NCI-H446 (cell line): ENCODE measurements at places on chromosomes 7 and 10.

GRCh38 chr7:4174884-4175283 is 507.2 kb upstream of the FOXK1 start:
- no peak for DNase-seq

DNA sequence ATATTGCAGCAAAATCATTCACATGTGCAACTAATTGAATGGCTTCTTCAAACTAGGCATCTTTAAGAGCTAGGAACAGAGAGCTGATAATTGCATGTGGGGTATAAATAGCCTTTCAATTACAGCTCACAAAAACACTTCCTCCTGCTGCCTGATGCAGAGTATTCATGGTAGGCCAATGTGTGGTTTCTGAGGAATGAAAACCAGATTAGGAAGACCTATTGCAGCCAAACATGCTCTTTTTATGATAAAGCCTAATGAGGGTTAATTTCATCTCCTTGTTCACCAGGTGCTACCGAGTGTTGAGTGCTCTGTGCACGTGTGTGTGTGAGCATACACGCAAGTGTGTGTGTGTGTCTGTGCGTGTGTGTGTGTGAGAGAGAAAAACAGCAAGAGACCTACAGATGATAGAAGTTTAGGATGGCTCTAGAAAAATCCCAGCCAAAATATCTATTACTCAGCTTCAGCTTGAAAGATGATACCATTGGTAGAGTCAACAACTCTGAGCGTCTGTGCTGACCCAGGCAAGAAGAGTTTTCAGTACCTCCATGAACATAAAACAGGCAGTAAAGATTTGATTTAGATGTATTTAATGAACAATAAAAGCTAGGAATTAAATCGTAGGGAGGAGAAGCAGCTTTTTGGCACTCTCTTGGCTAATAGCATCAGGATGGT is 448.5 kb upstream of the ANKRD30A start:
- DNase-seq = no peak

DNA sequence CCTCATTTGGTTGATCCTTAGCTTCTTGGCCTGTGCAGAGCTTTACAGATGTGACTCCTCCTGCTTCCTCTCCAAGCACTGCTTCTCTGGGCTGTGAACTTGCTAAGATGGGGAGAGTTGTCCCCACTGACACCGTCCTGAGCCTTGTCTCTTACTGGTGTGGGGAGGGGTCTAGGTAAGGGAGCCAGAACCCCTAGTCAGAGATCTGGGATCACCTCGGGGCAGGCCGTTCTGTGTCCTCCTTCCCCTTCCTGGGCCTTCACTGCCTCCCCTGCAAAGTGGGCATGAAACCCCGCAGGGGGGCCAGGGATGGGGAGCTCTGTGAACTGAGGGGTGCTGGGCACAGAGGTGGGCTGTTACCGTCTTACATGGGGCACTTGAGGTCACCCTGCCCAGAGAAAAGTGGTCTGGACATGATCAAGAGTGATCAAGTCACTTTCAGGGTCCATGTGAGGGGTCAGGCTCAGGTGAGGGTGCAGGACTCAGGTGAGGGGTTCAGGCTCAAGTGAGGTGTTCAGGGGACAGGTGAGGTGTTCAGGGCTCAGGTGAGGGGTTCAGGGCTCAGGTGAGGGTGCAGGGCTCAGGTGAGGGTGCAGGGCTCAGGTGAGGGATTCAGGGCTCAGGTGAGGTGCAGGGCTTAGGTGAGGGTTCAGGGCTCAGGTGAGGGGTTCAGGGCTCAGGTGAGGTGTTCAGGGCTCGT is 86.2 kb downstream of the ADCY1 start:
- DNase-seq = no peak

DNA sequence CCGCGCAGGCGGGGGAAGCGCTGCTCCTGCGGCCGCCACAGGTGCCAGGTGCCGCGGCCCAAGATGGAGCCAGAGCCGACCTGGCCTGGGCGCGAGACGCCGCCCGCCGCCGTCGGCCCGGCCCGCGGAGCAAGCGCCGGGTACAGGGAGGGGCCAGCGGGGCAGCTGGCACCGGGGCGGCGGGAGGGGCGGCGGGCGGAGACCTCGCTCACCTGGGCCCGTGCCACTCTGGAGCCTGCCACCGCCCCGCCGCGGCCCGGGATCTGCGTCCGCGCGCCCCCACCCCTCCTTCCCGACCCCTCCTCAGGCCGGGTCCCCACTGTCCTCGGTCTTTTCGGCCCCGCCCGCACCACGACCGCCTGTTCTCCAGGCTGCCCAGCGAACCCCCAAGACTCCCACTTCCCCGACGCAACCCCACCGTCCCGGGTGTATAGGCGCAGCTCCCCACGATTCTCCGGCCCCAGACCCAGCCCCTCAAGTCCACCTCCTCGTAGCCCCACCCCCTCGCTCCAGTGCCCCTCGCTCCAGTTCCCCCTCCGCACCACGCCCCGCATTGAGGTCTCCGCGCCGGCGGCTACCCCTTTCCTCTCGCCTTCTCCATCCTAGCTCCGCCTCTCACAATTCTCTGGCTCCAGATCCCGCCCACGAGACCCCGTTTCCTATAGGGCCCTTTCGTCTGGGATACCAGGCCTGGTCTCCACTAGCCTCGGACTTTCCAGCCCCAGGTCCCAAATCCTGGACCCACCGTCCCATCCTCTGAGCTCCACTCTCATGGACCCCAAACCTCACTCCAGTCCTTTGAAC is at the start of gene GPRIN2:
TSS of gene GPRIN2 (minus strand) at position 144 of the 804 bp plus-strand sequence. CDS start 5,922 bp downstream, outside the sequence.
- DNase-seq = no peak

GRCh38 chr7:18570890-18571478 is 75.4 kb downstream of the HDAC9 start:
- DNase-seq = peak; percentile 50

- no peak for DNase-seq
Observed at GRCh38 chr7:111833466-111833865, 271.2 kb upstream of the IMMP2L start.

DNA sequence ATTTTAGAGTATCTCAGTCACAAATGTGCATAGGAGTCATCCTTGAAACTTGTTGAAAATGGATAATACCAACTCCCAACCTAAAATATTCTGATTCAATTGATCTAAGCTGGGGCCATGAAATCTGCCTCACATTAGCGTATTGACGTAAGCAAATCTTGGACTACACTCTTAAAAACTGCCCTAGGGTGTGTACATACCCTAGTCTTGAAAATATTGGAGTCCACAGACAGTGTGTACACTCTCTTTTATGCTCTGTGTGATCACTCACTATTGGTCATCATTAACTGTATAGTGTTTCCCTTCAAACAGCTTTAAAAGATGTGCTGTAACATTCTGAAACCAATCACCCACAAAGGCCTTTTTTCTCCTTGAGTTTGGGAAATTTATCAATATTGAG is 102.9 kb upstream of the FERD3L start:
- DNase-seq = no peak

GRCh38 chr10:124917428-124918190 is 24.3 kb upstream of the ZRANB1 start:
- DNase-seq = no peak

- no peak for DNase-seq
Observed at GRCh38 chr10:123462756-123463155, 203.4 kb upstream of the GPR26 start.

GRCh38 chr10:100996678-100997359 is 2.8 kb upstream of the LZTS2 start:
- no peak for DNase-seq

DNA sequence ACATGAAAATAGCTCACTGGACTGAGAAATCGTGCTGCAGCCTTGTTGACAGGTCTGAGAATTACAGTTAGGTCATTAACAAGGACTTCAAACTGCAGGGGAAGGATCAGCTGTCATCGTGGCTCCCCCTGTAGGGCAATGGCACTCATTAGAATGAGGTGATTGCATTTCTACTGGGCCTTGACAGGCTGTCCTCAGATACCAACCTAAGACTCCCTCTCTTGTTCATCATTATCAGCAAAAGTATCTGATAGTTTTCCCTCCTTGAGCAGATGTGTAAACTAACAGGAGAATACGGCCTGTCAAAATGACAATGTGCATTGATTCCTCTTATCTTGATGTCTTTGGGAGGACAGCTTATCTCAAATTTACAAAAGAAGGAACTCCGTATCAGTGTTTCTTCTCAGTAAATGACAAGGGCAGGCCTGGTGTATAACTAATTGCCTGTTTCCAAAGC is 648.5 kb upstream of the LRRN3 start:
- no peak for DNase-seq

DNA sequence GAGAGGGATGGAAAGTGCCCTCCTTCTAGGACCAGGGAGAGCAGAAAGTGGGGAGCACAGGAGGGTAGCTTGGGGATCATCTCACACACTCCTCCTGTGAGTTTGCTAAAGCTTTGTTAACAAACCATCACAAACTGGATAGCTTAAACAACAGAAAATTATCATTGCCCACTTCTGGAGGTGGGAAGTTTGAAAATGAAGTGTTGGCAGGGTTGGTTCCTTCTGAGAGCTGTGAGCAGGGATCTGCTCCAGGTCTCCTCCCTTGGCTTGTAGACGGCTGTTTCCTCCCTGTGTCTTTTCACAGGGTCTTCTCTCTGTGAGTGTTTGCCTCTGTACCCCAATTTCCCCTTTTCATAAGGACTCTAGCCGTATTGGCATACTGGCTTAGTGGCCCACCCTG is 32.0 kb upstream of the CXCL12 start:
- no peak for DNase-seq

DNA sequence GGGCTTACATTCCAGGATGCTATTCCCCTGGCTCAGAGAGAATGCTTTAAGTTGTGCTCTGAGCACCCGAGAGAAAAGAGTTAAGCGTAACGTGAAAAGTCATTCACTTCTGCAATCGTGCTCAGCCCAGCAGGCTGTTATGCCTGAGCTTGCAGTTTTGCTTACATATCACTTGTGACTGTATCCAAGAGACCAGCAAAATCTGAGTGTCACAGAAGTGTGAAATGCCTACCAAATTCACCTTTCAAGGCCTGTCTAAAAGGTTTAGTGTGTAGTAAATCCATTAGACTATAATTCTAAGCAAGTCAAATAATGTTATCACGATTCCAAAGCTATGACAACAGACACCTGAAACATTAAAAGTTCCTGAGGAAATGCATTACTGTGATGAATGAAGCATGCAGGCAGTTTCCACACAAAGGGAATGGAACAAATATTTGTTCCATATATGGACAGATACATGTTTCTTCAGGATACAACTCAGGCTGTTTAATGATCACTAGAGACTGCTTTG is 20.1 kb downstream of the ITGB1 start:
- no peak for DNase-seq

GRCh38 chr10:122554131-122555036 is 6.2 kb upstream of the DMBT1 start:
- DNase-seq = no peak

DNA sequence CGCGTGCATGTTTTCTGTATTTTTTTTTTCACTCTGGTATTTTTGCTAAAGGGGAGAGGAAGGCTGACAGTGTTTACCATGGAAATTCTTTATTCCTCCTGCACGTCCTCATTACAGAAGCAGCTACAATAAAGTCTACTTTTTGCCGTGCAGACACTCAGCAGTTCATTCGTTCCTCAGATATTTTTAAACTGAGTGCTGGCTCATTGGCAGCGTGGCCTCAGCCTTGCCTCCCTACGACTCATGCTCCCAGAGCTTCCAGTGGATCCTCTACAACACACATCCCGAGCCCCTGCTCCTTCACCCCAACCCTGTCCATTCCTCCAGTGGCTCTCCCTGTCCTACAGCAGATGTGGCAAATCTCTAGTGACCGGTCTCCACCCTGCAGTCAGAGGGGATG is 239.2 kb upstream of the ZMIZ1 start:
- DNase-seq = no peak

DNA sequence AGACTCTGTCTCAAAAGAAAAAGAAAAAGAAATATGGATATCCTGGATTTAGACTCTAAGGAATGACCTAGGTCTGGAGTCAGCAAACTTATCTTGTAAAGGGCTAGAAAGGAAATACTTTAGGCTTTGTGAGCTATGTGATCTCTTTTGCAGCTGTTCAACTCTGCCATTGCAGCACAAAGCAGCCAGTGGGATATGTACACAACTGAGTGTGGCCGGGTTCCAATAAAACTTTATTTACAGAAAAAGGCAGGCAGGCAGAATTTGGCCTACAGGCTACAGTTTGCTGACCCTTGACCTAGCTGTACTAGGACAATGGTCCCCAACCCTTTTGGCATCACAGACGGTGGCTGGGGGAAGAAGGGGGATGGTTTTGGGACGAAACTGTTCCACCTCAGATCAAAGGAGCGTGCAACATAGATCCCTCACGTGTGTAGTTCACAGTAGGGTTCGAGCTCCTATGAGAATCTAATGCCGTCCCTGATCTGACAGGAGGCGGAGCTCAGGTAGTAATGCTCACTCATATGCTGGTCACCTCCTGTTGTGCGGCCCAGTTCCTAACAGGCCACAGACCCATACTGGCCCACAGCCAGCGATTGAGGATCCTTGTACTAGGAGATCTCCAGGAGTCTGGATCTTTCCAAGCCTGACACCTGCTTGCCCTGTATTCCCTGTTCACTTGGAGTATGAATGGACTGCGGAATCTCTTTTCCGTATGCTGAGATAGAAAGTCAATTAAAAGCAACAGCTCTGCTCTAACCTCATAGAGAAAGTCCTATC is 63.0 kb downstream of the CUL1 start:
- no peak for DNase-seq
